AG10803 (cell line): ENCODE measurements at places on chromosomes 4 and X.

DNA sequence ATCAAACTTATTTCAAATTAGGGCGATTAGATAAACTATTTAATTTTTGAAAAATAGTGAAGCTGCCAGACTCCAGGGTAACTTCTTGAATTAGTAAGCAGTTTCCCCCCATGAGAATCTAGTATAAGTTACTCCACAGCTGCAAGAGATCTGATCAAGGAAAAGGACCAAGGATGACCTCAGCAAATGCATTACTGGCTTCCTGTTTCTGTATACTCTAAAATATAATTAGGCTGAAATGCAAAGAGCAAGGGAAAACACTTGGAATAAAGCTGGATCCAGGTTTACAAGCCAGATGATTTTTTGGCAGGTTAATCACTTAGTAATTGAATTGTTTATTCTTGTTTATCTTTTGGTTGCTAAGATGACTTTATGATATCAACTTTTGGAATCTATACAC, 13.4 kb upstream of the P2RY10 start:
- DNase-seq = no peak

- DNase-seq = peak; percentile 40
These were observed 32.1 kb upstream of the VEGFD start for GRCh38 chrX:15416133-15416993.

GRCh38 chr4:138458751-138459150, 216.6 kb upstream of the SLC7A11 start:
- no peak for DNase-seq

GRCh38 chrX:9943420-9943819, 23.7 kb upstream of the CLDN34 start:
- DNase-seq = no peak

DNA sequence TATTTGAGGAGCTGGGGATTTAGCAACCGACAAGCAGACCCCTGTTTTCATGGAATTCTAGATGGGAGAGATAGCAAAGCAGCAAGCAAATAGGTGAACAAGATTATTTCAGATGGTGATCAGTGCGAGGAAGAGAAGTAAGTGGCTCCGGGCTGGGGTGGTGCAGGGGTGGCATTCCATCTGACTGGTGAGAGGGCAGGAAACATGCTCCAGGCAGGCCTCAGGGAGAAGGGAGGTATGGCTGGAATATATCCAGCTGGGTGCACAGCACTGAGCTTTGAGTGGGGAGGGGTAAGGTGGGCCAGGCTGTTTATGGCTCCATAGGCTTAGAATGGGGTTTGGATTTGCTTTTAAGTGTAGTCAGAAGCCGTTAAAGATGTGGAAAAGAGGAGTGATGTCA, 21.2 kb downstream of the PTTG2 start:
- DNase-seq = no peak

DNA sequence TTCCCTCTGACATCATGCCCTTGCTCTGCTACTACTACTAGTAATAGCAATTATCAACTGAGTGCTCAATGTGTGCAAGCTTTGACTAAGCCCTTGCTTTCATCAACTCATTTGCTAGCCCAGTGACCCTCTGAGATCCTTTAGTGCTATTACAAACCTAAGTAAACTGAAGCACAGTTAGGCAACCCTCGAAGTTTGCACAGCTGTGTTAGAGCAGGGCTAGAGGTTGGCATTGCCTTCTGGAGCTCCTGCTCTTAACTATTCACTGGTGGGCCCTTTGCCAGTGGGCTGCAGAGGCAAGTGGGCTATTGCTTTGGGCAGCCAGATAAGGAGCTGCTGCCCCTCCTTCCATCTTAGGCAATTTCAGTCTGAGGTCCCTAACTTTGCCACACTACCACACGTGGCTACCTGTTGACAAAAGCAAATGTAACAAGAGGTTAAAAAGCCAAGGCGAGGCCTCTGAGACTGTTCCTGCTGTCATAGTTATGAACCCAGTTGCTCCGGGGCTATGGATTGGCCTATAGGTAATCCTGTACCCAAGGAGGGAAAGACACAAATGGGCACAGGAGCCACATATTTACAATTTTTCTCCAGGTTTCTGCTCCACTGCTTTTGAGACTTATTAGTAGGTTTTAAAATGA, 41.5 kb upstream of the ANKRD50 start:
- no peak for DNase-seq

- peak; percentile 82 for DNase-seq
These were observed 137.0 kb downstream of the KCNIP4 start for GRCh38 chr4:21811565-21811964.

GRCh38 chr4:168550064-168550766, 53.4 kb downstream of the PALLD start:
- peak; percentile 62 for DNase-seq

- DNase-seq = no peak
These were observed 25.6 kb downstream of the IQSEC2 start for GRCh38 chrX:53255738-53256191.

DNA sequence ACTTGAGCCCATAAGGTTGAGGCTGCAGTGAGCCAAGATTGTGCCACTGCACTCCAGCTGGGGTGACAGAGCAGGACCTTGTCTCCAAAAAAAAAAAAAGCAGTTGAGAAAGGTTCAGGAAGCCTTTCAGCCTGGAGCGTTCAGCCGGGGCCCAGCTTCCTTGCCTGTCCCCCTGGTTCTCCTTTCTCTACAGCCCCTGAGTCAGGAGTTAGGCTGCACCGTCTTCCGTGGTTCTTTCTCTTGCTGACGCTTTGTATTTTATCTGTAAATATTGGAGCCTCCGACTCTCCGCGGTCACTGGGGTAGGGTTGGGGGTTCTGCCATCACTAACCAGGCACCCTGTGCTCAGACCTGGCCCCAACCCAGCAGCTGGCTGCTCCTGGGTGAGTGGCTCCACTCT, 13.8 kb upstream of the UVSSA start:
- DNase-seq = no peak
